Activated B cell treated with CpG ODN at 0.5 μM for 24 hours (primary cell): ENCODE measurements at places on chromosomes 2 and 18. TPM values are rescaled to one million over a fixed set of nuclear protein-coding genes. Genes with fewer than 3 reads are reported as not detected.

DNA sequence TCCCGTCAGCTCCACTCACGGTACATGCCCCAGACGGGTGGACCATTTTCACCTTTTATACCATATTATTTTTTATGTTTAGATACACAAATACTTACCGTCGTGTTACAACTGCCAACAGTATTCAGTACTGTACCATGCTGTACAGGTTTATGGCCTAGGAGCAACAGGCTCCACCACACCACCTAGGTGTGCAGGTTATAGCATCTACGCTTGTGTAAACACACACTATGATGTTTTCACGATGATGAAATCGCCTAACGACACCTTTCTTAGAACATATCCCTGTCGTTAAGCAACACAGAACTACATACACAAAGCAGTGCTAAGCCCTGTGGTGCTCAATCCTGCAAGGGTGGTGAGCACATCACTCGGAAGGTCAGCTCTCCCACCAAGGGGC lies 24.5 kb downstream of the NDUFA10 start:
- peaks cover 83% of the 10 kb centered on the region for H3K36me3 ChIP-seq
- no peaks in the 10 kb centered on the region for H3K27me3 ChIP-seq
- H3K4me1 ChIP-seq = no peaks in the 10 kb centered on the region
- DNase-seq = no peak
- no peak overlapping the region for H3K4me3 ChIP-seq

Gene APOB
- total RNA-seq = not detected in 2 replicates

DNA sequence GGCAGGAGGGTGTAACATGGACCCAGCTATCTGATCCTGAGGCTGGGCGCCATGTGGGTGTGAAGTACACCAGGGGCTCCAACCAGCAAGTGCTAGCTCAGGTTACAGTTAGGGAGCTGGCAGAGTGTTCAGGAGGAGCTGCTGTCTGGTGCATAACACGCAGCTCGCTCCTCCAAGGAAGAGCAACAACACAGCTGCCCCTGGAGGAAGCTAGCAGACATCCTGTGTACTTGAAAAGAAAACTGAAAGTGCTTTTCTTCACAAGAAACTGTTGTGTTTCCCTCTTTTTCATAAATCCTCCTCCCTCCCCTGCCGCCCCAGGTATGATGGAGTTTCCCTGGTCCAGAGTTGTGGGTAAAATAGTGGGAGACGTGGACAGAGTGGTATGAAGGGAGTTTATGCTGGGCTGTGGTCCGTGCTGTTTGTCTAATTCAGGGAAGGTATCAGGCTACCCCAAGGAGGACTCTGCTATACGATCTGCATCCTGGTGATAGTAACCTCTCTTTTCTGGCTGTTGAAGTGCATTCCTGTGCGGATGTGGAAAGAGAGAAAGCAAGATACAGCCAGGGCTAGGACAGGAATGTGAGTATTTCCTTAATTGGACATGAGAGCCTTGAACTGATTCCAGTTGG lies 6.1 kb upstream of the LBH start:
- no peak for DNase-seq
- H3K4me1 ChIP-seq = peaks cover 63% of the 10 kb centered on the region
- H3K36me3 ChIP-seq = no peaks in the 10 kb centered on the region

DNA sequence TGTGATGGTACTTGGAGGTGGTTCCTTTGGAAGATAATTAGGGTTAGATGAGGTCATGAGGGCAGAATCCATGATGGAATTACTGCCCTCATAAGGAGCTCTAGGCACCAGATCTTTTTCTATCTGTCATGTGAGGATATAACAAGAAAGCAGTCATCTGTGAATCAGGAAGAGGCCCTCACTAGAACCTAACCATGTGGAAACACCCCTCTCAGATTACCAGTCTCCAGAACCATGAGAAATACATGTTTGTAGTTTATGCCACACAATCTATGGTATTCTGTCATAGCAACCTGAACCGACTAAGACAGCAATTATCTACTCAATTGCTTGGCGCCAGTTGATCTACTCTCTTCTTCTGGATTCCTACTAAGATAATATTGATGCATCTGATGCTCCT lies 2.4 kb upstream of the SERPINB10 start:
- H3K27ac ChIP-seq = no peak overlapping the region
- peaks cover 8% of the 10 kb centered on the region for H3K4me1 ChIP-seq
- DNase-seq = no peak
- H3K36me3 ChIP-seq = no peaks in the 10 kb centered on the region
- no peak overlapping the region for H3K4me3 ChIP-seq
- H3K27me3 ChIP-seq = no peaks in the 10 kb centered on the region

- H3K36me3 ChIP-seq = no peaks in the 10 kb centered on the region
- peaks cover 55% of the 10 kb centered on the region for H3K4me1 ChIP-seq
- peak; percentile 31 for DNase-seq
- peak overlapping the region; percentile 37 for H3K4me3 ChIP-seq
Observed at GRCh38 chr2:221203125-221203524, 369.0 kb downstream of the EPHA4 start.

DNA sequence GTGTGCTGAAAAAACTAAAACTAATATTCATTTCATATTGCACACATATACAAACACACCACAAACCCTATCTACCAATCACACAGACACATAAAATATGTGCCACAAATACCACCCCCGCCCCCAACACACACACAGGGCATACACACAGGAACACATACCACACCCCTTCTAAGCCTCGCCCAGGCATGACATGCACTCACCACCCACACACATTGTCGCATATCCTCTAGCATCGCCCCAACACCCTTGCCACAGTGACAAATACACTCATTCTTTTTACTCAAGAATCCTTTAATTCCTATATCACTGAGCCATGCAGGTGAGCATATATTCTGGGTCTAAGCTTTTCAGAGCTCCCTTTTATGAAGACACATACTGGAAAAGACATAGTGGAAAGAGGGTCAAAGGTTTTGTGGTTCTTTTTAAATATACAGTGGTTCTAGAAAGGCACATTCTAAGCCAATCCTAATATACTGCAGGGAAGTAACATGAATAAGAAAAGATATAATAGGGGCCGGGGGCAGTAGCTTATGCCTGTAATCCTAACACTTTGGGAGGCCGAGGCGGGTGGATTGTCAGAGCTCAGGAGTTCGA lies 24.5 kb upstream of the LCLAT1 start:
- no peak for DNase-seq
- H3K27ac ChIP-seq = peak overlapping the region; percentile 82
- peak overlapping the region; percentile 39 for H3K4me3 ChIP-seq
- H3K27me3 ChIP-seq = no peaks in the 10 kb centered on the region

- no peaks in the 10 kb centered on the region for H3K4me1 ChIP-seq
- H3K4me3 ChIP-seq = no peak overlapping the region
- H3K36me3 ChIP-seq = no peaks in the 10 kb centered on the region
- no peak overlapping the region for H3K27ac ChIP-seq
- no peak for DNase-seq
Observed at GRCh38 chr2:2600366-2600765, 269.3 kb upstream of the MYT1L start.

GRCh38 chr2:22626621-22627020 lies 758.4 kb upstream of the KLHL29 start:
- no peak for DNase-seq
- H3K4me3 ChIP-seq = no peak overlapping the region
- H3K27ac ChIP-seq = no peak overlapping the region
- no peaks in the 10 kb centered on the region for H3K36me3 ChIP-seq
- no peaks in the 10 kb centered on the region for H3K27me3 ChIP-seq

- no peak overlapping the region for H3K4me3 ChIP-seq
- no peaks in the 10 kb centered on the region for H3K27me3 ChIP-seq
- H3K36me3 ChIP-seq = no peaks in the 10 kb centered on the region
- DNase-seq = no peak
Observed at GRCh38 chr2:17184512-17184911, 333.7 kb downstream of the RAD51AP2 start.

DNA sequence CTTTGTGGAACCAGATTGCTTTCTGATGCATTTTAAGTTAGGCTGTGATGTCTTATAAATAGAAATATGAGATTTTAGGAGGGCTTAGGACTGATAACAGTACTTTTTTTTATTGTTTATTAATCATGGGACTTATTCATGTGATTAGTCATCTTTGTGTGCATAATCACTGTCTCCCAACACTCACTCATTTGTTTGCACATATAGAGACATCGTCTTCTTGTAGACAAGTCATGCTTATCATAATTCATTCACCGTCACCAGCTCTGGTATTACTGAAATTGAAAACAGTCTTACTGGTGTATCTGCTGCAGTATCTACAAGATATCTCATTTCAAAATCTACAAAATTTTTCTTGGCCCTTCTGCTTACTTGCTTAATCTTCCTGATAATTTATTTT lies 45.8 kb downstream of the WDR7 start:
- H3K36me3 ChIP-seq = peaks cover 19% of the 10 kb centered on the region
- no peak overlapping the region for H3K4me3 ChIP-seq
- H3K4me1 ChIP-seq = no peaks in the 10 kb centered on the region
- DNase-seq = no peak
- H3K27ac ChIP-seq = no peak overlapping the region

GRCh38 chr18:74529811-74530583 lies 4.3 kb upstream of the CNDP1 start:
- H3K4me1 ChIP-seq = no peaks in the 10 kb centered on the region
- no peaks in the 10 kb centered on the region for H3K27me3 ChIP-seq
- H3K27ac ChIP-seq = no peak overlapping the region
- DNase-seq = no peak
- no peak overlapping the region for H3K4me3 ChIP-seq

- no peak overlapping the region for H3K4me3 ChIP-seq
- no peaks in the 10 kb centered on the region for H3K4me1 ChIP-seq
- no peaks in the 10 kb centered on the region for H3K36me3 ChIP-seq
- DNase-seq = no peak
Observed at GRCh38 chr2:106886916-106887758, 1.2 kb upstream of the ST6GAL2 start.

Gene DLX2
- total RNA-seq = 0.16 TPM in 1 of 2 replicates, not detected in the other

Gene HOXD3
- total RNA-seq = not detected in 2 replicates

Gene C2orf74
- total RNA-seq = 6.0 and 7.6 TPM in 2 replicates

Gene LYG1
- total RNA-seq = 1.5 and 1.9 TPM in 2 replicates

Gene DSC2
- total RNA-seq = not detected in 2 replicates

Gene CYRIA
- total RNA-seq = 72.7 and 76.1 TPM in 2 replicates

- DNase-seq = no peak
- peaks cover 5% of the 10 kb centered on the region for H3K27me3 ChIP-seq
- no peak overlapping the region for H3K27ac ChIP-seq
- no peaks in the 10 kb centered on the region for H3K36me3 ChIP-seq
- peaks cover 1% of the 10 kb centered on the region for H3K4me1 ChIP-seq
Observed at GRCh38 chr2:206984206-206984605, 44.9 kb downstream of the CPO start.

DNA sequence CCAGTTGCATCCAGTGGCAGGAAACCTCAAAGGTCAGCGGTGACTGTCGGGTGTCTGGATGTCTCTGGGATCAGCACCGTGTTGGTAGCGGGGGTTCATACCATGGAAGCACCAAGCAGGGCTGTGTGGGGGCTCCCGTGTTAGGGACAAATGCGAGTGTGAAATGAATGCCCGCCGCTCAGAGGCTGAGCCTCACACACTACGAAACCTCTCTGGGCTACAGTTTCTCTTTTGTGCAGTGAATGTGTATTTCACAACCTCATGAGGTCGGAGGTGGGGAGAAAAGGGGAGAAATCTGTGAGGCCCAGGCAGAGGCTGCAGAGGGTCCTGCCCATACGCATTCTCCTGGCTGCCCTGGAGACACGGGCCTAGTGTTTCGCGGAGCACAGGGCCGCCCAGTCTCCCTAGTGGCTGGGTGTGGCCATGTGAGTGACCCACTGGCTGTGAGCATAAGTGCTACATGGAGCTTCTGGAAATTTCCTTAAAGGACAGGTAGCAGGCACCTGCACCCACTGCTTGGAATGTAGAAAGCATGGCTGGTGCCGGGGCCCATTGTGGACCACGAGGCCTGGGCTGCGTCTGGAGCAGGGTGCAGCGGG lies 138.0 kb upstream of the GLI2 start:
- peaks cover 2% of the 10 kb centered on the region for H3K27me3 ChIP-seq
- H3K36me3 ChIP-seq = no peaks in the 10 kb centered on the region
- no peak overlapping the region for H3K27ac ChIP-seq
- no peaks in the 10 kb centered on the region for H3K4me1 ChIP-seq

- no peak for DNase-seq
- H3K27ac ChIP-seq = no peak overlapping the region
- H3K27me3 ChIP-seq = peaks cover 37% of the 10 kb centered on the region
- no peaks in the 10 kb centered on the region for H3K36me3 ChIP-seq
- no peak overlapping the region for H3K4me3 ChIP-seq
Observed at GRCh38 chr18:805755-806110, 6.3 kb downstream of the YES1 start.
